ENCODE measurements at places on chromosomes 11 and 22.

- DNase-seq = no peak
These were observed 17.0 kb downstream of the HMGXB4 start for GRCh38 chr22:35274154-35274871.

DNA sequence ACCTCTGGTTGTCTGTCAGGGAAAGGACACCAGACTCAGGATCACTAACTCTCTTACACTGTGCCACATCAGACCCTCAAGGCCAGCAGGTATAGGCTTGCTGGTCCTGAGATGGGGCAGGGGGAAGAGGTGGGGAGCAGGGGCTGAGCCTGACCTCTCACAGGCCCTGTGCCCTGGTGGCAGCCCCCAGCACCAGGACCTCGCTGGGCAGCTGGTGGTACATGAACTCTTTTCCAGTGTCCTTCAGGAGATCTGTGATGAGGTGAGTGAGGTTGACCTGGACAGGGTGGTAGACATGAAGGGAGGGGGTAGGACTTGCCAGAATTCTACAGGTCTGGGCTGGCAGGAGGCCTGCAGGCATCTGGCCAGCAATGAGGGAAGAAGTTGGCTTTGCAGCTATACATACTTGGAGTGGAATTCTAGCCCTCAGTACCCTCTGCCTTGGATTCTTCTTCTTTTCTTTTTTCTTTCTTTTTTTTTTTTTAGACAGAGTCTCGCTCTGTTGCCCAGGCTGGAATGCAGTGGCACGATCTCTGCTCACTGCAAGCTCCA lies 1.4 kb downstream of the NUDT22 start:
- no peak for DNase-seq

- DNase-seq = no peak
These were observed 88.2 kb upstream of the LDLRAD3 start for GRCh38 chr11:35855671-35856070.

DNA sequence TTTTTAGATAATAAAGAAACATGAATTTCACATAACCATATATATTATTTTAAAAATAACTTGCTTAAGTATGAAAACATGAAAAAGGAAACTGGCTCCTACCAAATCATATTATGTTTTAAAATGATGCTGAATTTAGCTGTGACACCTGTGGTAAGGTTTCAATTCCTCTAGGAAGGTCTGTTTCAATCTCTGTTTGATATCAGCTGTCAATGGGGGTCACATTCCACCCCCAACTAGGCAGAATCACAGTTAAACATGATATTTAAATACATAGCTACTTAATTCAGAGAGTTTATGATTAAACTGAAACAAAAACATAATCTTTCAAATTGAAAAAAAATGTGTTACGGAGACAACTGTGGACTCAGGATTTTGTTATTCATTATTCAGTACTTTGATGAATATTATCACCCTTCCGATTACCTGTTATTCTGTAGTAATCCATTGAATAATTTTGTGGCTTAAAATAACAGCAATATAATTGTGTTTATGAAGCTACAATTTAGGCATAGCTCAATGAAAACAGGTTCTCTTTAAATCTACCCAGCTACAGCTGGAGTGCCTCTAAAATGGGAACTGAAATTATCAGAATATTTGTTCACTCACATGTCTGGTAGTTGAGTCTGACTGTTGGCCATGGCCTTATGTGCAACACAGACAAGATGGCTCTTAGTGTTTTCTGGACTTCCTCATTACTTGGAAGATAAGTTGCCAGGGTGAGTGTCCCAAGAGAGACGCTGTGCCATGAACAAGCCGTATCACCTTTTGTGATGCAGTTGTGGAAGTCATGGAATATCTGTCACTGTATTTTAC lies 244.6 kb upstream of the ANO3 start:
- no peak for DNase-seq

DNA sequence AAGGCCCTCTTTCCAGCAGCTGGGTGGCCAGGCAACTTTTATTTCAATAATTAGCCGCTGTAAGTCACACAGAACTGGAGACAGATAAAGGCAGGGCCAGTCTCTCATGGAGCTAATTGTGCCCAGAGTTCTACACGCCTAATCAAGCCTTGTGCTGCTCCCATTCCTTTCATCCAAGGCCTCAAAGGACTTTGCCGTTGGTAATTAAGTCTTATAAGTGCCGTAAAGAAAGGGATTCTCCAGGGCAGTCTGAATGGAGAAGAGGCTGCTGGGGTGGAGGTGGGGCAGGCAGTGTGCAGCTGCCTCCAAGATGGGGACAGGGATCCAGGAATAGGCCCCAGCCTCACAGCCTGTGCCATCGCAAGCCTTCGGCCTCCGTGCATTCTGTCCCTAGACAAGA lies 357.9 kb downstream of the TENM4 start:
- peak; percentile 69 for DNase-seq

GRCh38 chr11:44615041-44615755 lies 49.7 kb downstream of the CD82 start:
- no peak for DNase-seq

DNA sequence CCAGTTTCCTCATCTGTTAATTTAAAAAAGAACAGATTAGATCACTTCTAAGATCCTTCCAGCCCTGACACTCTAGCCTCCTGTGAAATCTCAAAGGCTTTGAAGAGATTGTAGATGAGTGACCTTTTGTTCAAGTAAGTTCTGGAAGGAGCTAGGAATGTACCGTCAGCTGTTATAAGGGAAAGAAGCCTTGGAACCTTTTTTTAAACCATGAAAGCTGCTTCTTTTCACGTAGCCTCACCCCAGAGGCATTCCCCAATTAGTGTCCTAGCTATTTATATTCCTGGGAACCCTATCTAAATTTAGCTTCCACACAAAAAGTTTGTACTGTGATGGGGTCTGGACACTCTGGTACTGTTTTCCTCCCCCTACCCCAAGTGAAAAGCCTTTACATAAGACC lies 35.8 kb upstream of the SLN start:
- DNase-seq = no peak

- no peak for DNase-seq
These were observed 79.5 kb downstream of the HORMAD2 start for GRCh38 chr22:30159561-30160353.

DNA sequence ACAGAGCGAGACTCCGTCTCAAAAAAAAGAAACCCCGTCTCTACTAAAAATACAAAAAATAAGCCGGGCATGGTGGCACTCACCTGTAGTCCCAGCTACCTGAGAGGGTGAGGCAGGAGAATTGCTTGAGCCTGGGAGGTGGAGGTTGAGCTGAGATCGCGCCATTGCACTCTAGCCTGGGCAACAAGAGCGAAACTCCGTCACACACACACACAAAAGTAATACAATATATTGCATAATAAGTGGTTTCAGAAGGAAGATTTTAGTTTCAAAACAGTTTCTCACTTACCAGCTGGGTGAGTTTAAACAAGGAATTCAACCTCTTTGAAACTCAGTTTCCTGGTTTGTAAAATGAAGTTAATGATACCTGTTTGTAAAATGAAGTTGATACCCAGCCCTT lies 32.7 kb upstream of the HTR3A start:
- DNase-seq = no peak
